ENCODE measurements at places on chromosomes 6 and 20. TPM values are rescaled to one million over a fixed set of nuclear protein-coding genes. Genes with fewer than 3 reads are reported as not detected.

Gene GINM1
- total RNA-seq = 66.2 TPM

DNA sequence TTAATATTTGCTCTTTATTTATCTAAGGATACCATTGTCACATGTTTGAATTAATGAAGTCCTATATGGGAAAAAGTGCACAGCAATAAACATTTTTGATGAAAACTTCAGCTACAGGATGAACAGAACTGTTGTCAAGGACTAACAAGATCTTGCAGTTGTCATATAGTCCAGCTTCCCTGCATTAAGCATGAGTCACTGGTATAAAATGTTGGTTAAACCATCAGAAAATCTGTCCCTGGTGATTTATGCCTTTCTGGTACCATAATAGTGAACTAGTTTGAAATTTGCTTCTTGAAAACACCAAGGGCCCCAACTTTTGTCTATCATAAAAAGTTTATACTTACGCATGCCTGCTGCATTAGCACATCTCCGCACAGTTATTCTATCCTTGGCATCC is 60.4 kb upstream of the RSPO3 start:
- no peak overlapping the region for H3K27ac ChIP-seq
- DNase-seq = no peak
- H3K36me3 ChIP-seq = no peaks in the 10 kb centered on the region
- H3K27me3 ChIP-seq = no peaks in the 10 kb centered on the region

DNA sequence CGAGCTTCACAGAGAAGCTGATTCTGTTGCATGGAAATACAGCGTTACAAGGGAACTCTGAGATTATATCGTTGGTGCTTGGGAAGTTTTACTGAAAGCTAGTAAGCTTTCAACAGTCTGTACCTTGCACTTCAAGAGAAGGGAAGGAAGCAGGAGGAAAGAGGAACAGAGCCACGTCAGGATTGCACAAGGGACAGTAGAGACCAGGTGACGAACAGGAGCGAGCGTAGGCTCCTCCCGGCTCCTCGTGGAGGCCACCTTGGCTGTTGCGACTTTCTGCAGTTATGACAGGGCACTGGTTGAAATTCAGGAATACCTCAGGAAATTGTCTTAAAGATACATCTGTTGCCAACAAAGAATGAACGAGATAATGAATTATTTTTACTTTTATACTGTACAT is 18.8 kb downstream of the RTF2 start:
- no peak overlapping the region for H3K27ac ChIP-seq
- no peaks in the 10 kb centered on the region for H3K4me1 ChIP-seq
- no peaks in the 10 kb centered on the region for H3K27me3 ChIP-seq
- no peak overlapping the region for H3K4me3 ChIP-seq
- H3K36me3 ChIP-seq = peaks cover 49% of the 10 kb centered on the region

- DNase-seq = no peak
- H3K27me3 ChIP-seq = peaks cover 5% of the 10 kb centered on the region
- no peak overlapping the region for H3K4me3 ChIP-seq
- H3K36me3 ChIP-seq = no peaks in the 10 kb centered on the region
- no peaks in the 10 kb centered on the region for H3K4me1 ChIP-seq
- H3K27ac ChIP-seq = no peak overlapping the region
Observed at GRCh38 chr20:62495749-62496567, 20.2 kb upstream of the GATA5 start.

Gene ACSS1
- total RNA-seq = 8.2 TPM

- no peak overlapping the region for H3K27ac ChIP-seq
- peaks cover 8% of the 10 kb centered on the region for H3K4me1 ChIP-seq
- peaks cover 8% of the 10 kb centered on the region for H3K27me3 ChIP-seq
- H3K4me3 ChIP-seq = no peak overlapping the region
- no peak for DNase-seq
Observed at GRCh38 chr6:162829013-162829742, 101.4 kb downstream of the PACRG start.

DNA sequence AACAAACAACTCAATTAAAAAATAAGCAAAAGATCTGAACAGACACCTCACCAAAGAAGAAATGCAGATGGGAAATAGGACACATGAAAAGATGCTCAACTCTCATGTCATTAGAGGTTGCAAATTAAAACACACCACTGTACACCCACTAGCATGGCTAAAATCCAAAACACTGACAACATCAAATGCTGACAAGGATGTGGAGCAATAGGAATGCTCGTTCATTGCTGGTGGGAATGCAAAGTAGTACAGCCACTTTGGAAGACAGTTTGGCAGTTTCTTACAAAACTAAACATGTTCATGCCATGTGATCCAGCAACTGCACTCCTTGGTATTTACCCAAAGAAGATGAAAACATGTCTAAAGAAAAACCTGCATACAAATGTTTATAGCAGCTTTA is 47.2 kb downstream of the CDK19 start:
- H3K4me1 ChIP-seq = no peaks in the 10 kb centered on the region
- H3K27ac ChIP-seq = no peak overlapping the region
- DNase-seq = no peak
- H3K36me3 ChIP-seq = peaks cover 23% of the 10 kb centered on the region

DNA sequence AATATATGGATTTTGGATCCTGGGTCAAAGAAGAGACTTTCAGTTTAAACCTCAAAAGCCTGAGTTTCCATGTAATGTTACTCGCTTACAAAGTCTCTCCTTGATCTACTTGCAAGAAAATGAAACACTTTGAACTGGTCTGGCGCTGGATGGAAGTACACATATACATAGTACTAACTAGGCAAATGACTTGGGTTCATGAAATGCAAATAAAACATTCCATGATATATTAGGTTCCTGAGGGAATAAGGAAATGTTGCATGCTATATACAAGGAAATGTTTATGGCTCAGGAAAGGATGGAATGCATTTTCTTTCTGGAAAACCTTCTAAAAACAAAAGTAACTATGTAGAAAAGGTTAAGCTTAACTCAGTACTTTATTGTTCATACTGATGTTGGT is 11.4 kb upstream of the TXLNB start:
- H3K4me3 ChIP-seq = no peak overlapping the region
- H3K27ac ChIP-seq = no peak overlapping the region
- no peaks in the 10 kb centered on the region for H3K36me3 ChIP-seq
- peaks cover 13% of the 10 kb centered on the region for H3K27me3 ChIP-seq
- H3K4me1 ChIP-seq = peaks cover 2% of the 10 kb centered on the region

GRCh38 chr6:159739341-159739740 is 12.0 kb downstream of the WTAP start:
- peaks cover 2% of the 10 kb centered on the region for H3K4me1 ChIP-seq
- no peaks in the 10 kb centered on the region for H3K27me3 ChIP-seq
- H3K36me3 ChIP-seq = peaks cover 24% of the 10 kb centered on the region
- no peak overlapping the region for H3K4me3 ChIP-seq

DNA sequence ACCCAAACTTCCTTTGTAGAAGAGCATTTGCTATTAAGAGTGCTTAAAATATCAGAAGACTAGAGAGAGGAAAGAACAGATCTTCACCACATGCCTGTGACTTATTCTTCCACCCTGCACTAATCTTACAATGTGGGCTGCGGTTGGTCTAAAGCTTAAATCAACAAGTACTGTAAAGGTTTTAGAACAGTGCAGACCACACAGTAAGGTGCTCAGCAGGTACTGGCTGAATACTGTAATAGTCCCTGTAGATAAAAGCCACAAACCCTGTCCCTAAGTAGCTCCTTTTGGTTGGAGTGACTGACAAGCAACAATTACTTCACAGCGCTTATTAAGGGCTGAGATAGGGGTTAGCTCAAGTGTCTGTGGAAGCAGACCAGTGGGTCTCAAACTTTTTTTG is 972 bp upstream of the PHF3 start:
- DNase-seq = no peak
- peaks cover 34% of the 10 kb centered on the region for H3K27me3 ChIP-seq
- H3K4me1 ChIP-seq = peaks cover 40% of the 10 kb centered on the region
- H3K27ac ChIP-seq = peak overlapping the region; percentile 70
